GM12892 (cell line): ENCODE measurements at places on chromosomes 13 and 19.
A peak's percentile ranks its signal among the peaks of the same experiment; 100 is the strongest.

- no peak for DNase-seq
These were observed 240.3 kb downstream of the DCT start for GRCh38 chr13:94239135-94239534.

DNA sequence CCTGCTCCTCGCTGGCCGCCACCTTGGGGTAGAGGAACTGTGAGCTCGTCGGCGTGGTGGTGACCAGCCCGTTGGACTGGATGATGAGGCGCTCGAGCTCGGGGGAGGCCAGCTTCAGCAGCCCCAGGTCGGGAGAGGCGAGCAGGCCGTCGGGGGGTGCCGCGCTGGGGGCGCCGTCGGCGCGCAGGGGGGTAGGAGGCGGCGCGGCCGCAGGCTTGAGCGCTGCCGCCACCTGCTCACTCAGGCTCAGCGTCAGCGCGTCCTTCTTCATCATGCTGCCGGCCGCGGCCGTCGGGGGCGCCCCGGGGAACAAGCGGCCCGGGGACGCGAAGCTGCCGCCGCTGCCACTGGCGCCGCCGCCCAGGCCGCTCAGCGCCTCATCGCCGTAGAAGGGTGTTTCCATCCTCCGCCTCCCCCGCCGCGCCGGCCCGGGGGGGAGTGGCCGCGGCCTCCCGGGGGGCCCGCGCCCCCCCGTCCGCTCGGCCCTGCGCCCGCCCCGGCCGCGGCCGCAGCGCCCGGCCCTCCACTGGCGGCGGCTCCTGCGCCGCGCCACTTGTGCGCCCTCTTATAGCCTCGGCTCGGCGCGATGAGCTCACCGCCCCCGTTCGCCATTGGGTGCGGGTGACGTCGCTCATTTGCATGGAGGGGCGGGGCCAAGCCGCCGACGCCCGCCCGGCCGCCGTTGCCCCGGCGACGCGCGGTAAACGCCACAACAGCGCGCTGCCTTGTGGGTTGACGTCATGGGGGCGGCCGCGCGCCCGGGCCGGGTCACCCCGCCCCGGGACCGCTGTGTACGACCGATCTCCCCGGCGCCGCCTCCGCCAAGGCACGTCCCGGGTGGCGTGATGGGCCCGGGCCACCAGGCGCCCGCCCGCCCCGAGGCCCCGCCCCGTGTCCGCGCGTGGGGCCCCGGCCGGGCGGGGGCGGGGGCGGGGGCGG is at the start of gene JUND:
TSS of gene JUND (minus strand) at position 541 of the 939 bp plus-strand sequence. CDS start at position 403, 138 bp downstream.
- DNase-seq: peak; percentile 89

- DNase-seq: no peak
These were observed 138.9 kb downstream of the OLFM4 start for GRCh38 chr13:53167561-53167960.

DNA sequence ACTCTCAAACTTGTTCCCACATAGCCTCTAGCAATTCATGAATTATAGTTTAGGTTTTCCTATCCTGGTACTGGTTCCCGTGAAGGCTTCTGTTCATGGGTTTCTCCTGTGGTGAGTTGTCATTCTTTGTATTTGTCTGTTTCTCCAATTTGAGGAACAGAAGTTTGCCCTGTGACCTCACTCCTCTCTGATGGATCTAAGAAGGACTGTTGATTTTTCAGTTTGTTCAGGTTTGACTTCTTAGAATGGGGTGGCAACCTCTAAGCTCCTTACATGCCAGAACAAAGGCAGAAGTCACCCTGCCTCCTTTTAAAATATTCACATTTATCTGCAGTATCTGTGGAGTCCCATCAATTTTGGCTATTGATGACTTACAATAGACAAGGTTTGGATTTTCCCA is 354.0 kb downstream of the SPRY2 start:
- no peak for DNase-seq

DNA sequence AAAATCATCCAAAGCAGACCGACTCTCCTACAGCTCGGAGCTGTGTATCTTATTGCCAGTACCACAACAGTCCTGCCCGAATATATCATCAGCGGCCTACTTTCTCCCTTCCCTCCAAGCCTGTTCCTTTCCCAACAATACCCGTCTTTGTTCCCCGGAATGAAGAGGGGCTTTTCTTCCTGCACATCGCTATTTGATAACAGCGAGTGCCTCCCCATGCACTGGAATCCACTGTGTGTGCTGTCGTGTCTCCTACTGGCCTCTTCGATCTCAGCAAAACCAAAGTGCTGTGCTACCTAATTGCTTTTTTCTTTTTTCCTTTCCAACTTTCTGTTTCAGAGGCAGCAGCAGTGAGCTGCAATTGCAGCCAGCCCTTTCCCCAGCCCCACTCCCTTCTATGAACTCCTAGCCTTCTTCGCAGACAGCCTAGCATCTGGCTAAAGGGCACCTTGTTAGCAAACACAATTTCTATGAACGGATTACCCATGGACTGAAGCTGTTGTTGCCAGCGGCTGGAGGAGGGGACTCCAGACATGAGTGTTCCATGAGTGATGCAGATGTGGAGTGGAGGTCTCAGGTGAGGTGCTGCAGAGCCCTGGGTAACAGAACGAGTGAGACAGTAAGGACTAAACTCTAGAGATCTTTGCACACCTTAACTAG is 43.4 kb downstream of the EFNB2 start:
- no peak for DNase-seq

- DNase-seq: no peak
These were observed 36.6 kb downstream of the ZSWIM4 start for GRCh38 chr19:13831537-13832467.

DNA sequence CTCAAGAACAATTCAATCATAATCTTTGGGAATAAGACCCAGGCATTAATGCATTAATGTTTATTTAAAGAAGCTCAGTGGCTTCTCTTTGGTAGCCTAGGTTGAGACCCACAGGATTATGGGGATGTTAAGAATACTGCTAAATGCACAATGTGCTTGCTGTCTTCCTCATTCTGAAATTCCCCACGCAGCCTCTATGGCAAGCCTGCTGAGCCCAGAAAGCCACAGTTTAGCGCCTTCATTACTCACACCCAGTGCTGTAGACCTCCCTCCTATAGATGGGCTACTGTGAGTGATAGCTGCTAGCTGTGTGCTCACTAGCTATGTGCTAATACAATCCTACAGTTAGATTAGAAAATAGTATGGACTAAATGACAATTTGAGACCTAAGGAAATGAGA is 90.6 kb downstream of the TNFSF13B start:
- DNase-seq: no peak

DNA sequence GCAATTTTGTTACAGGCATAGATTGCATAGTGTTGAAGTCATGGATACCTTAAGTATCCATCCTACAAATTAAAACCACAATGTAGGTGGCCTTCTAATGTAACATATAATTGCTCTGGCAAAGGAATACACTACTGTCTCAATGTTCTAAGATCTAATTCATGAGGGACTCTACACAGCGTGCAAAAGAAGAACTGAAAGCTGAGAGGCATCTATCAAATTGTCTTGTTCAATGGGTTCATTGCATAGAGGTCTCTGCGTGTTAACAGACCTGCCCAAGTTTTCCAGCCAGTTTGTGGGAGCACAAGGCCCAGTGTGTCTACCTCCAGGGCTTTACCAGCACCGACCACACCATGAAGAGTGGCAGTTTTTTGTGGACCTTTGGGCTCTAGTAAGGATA is 451.4 kb downstream of the ITGBL1 start:
- no peak for DNase-seq

- no peak for DNase-seq
These were observed 22.6 kb downstream of the RASL11A start for GRCh38 chr13:27293076-27293691.

DNA sequence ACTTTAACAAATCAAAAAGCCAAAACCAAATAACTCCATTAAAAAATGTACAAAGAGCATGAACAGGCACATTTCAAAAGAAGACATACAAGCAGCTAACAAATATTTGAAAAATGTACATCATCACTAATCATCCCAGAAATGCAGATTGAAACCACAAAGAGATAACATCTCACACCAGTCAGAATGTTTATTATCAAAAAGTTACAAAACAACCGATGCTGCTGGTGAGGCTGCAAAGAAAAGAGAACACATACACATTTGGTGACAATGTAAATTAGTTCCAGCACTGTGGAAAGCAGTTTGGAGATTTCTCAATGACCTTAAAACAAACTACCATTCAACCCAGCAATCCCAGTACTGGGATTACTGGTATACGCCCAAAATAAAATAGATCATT is 756.0 kb upstream of the PCDH20 start:
- DNase-seq: no peak

DNA sequence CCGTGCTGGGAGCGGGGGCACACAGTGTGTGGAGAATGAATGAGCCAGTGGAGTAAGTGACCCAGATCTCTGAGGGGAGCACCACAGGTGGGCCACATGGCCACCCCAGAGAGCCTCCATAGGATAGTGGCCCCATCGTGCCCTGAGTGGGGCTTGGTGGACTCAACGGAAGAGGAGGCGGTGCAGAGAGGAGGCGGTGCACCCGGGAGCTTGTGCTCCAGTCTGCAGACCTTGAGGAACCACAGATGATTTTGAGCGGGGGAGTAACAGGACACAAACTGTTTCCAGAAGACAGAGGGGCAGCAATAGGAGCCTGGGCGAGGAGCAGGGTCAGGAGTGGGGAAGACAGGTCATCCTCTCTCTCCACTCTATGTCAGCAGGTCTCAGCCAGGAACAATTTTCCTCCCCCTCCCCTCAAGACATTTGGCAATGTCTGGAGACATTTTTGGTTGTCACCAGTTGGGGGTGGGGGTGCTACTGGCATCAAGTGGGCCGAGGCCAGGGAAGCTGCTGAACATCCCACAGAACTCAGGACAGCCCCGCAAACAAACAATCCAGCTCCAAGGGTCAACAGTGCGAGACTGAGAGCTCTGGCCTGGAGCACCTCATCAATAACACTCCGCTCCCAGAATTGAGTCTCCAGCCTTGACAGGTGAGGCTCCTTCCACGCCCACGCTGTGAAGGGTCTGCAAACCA is 182.2 kb downstream of the USP12 start:
- DNase-seq: no peak

DNA sequence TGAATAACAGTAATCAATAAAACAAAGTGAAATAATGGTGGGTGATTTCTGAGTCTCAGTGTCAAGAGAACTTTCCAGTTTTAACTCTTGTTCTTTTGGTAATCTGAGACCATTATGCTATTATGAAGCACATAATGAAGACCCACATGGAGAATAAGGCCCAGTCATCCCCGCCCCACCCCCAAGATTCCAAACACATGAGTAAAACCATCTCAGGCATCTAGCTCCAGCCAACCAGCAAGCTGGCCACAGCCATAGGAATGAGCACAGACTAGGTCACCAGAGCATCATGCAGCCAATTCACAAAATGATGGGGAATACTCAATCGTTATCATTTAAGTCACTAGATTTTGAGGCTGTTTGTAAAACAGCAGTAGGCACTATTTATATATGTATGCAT is 1769.0 kb upstream of the PCDH20 start:
- DNase-seq: no peak

GRCh38 chr19:46299695-46300094 is 2.9 kb downstream of the HIF3A start:
- DNase-seq: no peak

DNA sequence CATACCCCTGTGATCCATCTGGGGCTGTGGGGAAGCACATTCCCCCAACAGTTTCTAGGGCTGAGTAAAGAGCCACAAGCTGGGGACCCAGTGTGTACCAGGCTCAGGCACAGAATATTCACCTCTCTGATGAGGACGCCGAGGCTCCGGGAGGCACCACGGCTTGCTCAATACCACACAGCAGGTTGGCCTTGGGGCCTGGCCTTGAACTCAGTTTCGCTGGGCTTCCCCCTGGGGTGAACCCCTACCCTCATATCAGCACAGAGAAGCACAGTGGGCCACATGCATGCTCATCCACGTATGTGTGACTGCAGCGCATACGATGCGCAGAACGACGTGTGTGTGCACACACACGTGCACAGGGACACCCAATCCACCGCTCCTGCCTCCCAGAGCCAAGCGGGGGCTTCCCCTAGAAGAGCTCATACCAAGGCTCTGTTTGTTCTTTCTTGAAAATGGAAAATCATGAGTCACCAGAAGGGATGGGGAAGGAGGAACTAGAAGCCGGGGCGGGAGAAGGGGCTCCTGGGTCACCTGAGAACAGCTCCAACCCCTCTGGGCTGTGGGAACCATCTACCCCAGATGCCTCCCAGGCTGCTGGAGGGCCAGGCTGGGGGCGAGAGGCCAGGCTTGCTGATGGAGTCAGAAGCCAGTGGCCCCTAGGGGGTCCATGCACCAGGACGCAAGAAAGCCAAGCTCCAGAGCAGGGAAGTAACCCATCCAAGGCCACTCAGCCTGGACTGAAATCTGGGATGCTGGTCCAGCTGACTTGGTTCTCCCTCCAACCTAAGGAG is 4.9 kb upstream of the PDE4C start:
- no peak for DNase-seq

GRCh38 chr19:15072930-15073647 is 8.9 kb upstream of the OR1I1 start:
- DNase-seq: no peak

DNA sequence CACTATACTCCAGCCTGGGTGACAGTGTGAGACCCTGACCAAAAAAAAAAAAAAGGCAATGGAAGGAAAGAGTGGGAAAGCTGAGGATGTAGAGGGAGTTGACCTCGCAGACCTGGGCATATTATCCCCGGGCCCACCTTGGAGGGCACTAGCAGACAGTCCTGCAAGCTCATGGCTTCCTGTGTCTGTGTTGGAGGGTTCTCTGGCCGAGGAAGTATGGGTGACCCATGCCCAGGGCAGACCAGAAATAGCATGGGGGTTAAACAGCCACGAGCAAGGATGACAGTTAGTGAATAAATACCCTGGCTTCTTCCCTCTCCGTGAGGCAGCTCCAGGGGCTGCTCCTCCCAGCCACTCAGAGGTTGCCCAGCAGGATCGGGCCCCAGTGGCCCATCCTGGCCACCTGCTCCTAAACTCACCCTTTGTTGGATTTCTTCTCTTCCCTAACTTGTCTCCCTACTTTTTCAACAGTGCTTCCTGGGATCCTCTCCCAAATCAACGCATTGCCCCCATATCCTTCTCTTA is 485.8 kb downstream of the ZNF536 start:
- DNase-seq: no peak
